Activated CD8-positive, alpha-beta memory T cell treated with anti-CD3 and anti-CD28 coated beads for 4 hours (primary cell): ENCODE measurements at places on chromosomes 1 and 21.

DNA sequence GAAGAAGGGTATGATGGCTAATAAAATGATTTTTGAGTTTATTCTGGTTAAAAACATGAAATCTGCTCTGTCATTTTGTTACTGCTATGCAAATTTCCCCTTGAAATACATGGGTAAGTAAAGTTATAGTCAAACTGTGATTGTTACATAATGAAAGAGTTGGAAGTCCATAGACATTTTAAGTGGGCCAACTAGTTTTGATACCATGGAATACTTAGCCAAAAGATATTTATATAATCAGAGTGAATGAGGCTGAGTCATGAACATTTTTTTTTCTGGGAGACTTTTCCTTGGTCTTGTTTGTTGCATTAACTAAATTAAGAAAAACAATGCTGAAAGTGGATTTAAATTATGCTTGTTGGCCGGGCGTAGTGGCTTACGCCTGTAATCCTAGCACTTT, 58.2 kb upstream of the MPC2 start:
- no peak for DNase-seq

DNA sequence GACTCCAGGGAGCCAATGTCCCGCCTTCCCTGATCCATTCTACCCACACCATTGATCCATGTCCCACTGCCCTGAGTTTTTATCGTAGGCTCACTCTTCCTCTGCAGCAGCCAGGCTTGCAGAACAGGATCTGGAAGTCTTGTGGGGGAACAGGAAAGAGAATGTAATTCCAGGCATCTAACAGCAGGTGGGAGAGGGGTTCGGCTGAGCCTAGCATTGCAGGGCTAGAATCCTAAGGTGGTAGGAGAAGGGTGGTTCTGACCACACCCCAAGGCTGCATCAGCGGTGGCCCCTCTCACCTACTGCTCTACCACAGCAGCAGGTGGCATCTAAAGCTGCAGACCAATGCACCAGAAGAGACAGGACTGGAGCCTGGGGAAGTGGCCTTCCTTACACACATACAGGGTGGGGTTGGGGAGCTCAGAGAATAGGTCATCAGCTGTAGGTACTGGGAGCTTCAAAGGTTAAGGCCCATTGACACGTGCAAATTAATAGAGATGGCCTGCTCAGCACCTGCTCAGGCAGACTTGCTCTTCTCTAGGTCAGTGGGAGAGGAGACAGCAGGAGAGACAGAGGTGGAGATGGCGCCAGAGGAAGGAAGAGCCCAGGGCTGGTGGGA, 20.5 kb downstream of the KNCN start:
- DNase-seq: no peak

GRCh38 chr21:31366825-31367224, 22.8 kb upstream of the TIAM1 start:
- no peak for DNase-seq

GRCh38 chr1:243849421-243850201, 432 bp downstream of the AKT3 start:
- DNase-seq: peak; percentile 76

- DNase-seq: no peak
Measured at GRCh38 chr1:161531986-161532643, 7.8 kb downstream of the HSPA6 start.

GRCh38 chr1:21680381-21680780, 11.2 kb upstream of the RAP1GAP start:
- DNase-seq: no peak

GRCh38 chr1:111988743-111989453, 570 bp downstream of the KCND3 start:
- DNase-seq: no peak

GRCh38 chr21:45109831-45110492, 35.6 kb downstream of the ADARB1 start:
- DNase-seq: no peak

DNA sequence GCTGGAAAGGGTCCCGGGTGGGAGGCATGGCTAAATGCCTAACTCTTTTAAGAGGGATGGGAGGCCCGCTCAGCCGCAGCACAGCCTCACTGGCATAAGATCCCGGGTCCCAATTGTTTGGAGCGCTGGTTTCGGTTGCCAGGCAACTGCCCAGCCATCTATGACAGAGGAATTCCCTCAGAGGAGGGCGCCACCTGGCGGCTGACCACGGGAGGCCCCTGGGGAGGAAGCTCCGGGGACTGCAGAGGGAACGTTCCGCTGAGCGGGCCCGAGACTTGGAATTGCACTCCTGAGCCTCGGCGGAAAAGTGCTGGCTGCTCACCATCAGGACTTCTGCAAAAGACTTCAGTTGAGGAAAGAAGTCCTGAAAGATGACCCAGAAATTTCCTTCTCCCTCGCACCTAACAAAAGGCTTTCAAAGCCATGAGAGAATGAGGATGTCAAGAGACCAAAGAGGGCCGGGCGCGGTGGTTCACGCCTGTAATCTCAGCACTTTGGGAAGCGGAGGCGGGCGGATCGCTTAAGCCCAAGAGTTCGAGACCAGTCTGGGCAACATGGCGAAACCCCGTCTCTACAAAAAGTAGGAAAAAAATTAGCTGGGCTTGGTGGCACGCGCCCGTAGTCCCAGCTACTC, 1.1 kb upstream of the ELAPOR1 start:
- peak; percentile 71 for DNase-seq

GRCh38 chr1:152411134-152411533, 2.9 kb downstream of the CRNN start:
- DNase-seq: no peak

DNA sequence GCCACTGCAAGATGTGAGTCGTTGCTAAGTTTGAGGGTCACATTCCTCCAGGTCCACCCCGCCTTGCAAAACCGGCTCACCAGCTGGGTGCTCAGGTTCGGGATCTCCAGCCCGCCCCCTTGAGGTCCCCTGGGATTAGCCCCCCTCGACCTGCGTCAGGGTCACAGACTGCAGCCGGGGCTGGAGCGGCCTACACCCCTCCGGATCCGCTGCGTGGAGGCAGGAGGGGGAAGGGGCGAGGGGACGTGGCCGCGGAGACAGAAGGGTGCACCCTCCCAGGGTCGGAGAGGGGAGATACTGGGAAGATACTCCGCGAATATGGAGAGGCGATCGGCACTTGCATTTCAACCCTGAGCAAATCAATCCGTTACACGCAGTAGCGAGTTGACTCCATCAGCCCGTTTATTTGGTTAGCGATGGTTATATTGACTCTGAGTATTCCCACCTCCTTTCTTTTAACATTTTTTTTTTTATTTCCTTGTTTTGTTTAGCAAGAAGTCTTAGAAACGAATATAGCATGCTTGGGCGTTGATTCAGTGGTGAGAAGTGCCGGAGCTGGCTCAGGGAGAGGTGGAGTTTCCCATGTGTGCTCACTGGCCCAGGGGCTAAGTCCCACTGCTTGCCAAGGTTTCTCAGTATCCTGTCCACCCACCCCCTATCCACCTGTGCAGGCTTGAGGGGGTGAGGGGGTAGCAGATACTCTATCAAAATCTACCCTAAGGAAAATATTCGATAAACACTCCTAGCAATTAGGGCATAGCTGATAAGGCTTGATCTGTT, 997 bp downstream of the IFNAR2 start:
- DNase-seq: no peak

GRCh38 chr1:172322219-172323061, 98.0 kb upstream of the C1orf105 start:
- DNase-seq: no peak

- no peak for DNase-seq
Measured at GRCh38 chr1:98196012-98196411, 275.2 kb upstream of the DPYD start.

GRCh38 chr1:209619696-209620486, 32.3 kb downstream of the LAMB3 start:
- no peak for DNase-seq

DNA sequence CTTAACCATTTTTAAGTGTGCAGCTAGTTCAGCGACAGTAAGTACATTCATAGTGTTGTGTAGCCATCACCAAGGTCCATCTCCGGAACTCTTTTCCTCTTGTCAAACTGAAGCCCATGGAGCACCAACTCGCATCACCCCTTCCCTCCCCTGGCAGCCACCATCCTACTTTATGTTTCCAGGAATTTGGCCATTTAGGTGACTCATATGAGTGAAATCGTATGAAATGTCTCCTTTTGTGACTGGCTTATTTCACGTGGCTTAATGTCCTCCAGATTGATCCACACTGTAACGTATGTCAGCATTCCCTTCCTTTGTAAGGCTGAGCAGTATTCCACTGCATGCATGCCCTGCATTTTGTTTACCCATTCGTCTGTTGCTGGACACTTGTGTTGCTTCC, 2.5 kb downstream of the COL6A2 start:
- no peak for DNase-seq

DNA sequence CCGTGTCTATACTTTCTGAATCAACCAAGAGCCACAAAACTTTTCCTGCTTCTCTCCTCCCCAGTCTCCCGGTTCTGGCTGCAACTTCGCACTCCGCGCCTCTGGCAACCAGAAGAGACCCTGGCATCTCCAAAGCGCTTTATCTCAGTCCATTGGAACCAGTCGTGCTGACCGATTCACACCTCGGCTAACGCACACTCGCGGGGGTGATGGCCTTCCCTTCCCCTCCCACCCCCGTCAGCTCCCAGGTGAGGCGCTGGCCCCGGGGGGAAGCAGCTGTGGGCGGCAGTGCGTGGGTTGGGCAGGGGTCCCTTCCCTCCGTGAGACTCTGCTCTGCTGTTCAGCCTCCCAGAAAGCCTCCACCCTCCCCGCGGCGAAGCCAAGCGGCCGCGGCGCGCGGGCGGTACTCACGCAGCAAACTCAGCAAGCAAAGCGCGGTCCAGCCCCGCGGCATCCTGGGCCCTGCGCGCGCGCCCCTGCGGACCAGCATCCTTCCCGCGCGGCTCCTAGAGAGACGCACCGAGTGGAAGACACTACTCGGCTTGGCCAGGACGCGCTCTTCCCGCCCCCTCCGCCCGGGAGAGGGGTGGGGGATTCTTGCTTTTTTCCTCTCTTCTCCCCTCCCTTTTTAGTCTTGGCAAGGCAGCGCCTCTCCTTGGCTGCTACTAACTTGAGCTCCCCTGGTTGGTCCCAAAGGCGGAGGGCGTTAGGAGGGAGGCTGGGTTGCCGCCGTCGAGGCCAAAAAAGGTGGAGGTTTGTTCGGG, at the start of gene CD34:
TSS of gene CD34 (minus strand) at position 535 of the 764 bp plus-strand sequence. CDS start at position 490, 45 bp downstream.
- no peak for DNase-seq

GRCh38 chr1:87918398-87918797, 589.7 kb downstream of the LMO4 start:
- no peak for DNase-seq

DNA sequence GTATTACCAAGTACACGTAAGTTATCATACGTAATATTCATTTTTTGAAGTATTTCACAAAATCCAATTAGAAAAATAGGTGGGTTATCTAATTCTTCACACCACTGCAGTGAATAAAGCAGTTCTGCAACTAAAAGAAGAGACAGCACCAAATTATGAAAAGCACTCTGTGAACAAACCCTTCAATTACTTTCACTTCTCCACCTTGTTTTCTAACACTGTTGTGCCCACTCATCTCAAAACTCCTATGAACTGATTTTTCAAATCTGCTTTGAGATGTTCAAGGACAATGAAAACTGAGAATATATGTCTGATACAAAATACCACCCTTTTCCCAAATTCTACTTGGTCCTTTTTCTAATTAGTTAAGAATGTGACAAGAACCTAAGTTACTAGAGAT, 39.4 kb downstream of the LTN1 start:
- DNase-seq: no peak

GRCh38 chr1:115456441-115456961, 118.5 kb upstream of the NGF start:
- no peak for DNase-seq

- peak; percentile 63 for DNase-seq
Measured at GRCh38 chr1:101293461-101294051, 56.7 kb downstream of the S1PR1 start.

GRCh38 chr1:22133247-22133930, 9.5 kb downstream of the WNT4 start:
- no peak for DNase-seq

GRCh38 chr1:204177133-204177532, 11.0 kb upstream of the REN start:
- no peak for DNase-seq

GRCh38 chr1:207808322-207808705, 56.5 kb downstream of the CD46 start:
- no peak for DNase-seq

- DNase-seq: no peak
Measured at GRCh38 chr1:155077758-155078445, 735 bp upstream of the EFNA3 start.

DNA sequence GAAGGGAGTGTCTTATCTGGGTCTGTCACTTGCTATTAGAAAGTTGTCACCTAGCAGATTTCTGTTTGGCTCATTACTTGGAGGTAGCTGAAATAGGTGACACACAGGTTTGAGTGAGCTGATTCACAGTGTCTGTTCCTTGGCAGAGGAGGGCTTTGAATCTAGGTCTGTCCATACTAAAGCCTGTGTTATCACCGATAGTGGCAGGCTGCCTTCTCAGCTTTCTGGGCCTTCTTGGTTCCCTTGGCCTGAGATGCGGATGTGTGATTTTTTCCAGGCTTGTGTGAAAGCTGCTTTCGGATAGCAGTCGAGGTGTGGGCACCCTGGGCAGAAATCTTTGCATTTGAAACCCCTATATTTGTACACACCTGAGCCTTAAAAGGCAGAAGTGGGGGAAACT, 73.9 kb downstream of the ACTL8 start:
- DNase-seq: no peak

DNA sequence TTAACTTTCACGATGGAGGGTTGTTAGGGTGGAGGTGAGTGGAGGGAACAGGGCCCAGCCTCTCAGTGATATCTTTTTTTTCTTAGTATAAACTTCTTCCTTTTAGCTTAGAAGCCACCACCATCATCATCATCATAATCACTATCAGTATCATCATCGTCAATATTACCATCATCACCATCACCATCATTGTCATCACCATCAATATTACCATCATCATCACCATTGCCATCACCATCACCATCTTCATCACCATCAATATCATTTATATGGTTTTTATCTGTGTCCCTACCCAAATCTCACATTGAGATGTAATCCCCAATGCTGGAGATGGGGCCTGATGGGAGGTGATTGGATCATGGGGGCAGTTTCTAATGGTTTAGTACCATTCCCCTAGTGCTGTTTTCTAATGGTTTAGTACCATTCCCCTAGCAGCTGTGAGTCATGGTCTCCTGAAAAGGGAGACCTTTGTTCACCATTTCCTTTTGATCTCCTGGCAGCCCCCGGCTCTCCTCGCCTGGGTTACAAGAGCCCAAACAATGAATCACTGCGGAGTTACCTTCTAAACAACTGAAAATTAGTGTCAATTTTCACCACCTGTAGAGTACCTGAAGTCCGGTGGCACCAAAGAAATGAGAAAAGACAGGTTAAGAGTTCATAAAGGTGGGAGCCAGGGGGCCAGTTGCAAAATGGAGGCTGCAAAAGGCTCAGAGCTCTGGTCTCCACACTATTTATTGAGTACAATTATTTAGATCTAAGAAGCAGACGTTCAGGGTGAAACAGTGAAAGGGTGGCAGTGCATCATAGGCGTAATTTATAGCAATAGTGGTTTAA, 3.1 kb upstream of the PLA2G2E start:
- no peak for DNase-seq

GRCh38 chr1:13700521-13701270, 708 bp downstream of the PRDM2 start:
- peak; percentile 4 for DNase-seq

GRCh38 chr1:17365293-17365692, 6.7 kb upstream of the PADI6 start:
- DNase-seq: no peak

GRCh38 chr1:43348343-43348808, 10.4 kb upstream of the CDC20 start:
- DNase-seq: no peak

GRCh38 chr1:190940951-190941350, 463.3 kb upstream of the BRINP3 start:
- no peak for DNase-seq
